ENCODE measurements at places on chromosomes 12 and 14. TPM values are rescaled to one million over a fixed set of nuclear protein-coding genes. Genes with fewer than 3 reads are reported as not detected.

Gene LRTM2
- not detected for polyA plus RNA-seq

Gene PMEL
- polyA plus RNA-seq, result 1.1 TPM

Gene CCDC175
- not detected for polyA plus RNA-seq

Gene CAPZA3
- not detected for polyA plus RNA-seq

Gene CFAP251
- polyA plus RNA-seq, result not detected

Gene FAM90A1
- polyA plus RNA-seq, result not detected

Gene BMAL2
- 2.1 TPM for polyA plus RNA-seq

Gene AQP2
- not detected for polyA plus RNA-seq

Gene LRIG3
- polyA plus RNA-seq, result not detected

Gene ULK1
- 1.6 TPM for polyA plus RNA-seq

Gene LRRC43
- not detected for polyA plus RNA-seq

Gene TTC8
- polyA plus RNA-seq, result 2.2 TPM

Gene PTCSC3
- not detected for polyA plus RNA-seq

Gene ZNF605
- polyA plus RNA-seq, result 3.6 TPM

Gene BICDL1
- 1.1 TPM for polyA plus RNA-seq

All from IgD-negative memory B cell (primary cell).